ENCODE measurements at places on chromosomes 2 and 18.

DNA sequence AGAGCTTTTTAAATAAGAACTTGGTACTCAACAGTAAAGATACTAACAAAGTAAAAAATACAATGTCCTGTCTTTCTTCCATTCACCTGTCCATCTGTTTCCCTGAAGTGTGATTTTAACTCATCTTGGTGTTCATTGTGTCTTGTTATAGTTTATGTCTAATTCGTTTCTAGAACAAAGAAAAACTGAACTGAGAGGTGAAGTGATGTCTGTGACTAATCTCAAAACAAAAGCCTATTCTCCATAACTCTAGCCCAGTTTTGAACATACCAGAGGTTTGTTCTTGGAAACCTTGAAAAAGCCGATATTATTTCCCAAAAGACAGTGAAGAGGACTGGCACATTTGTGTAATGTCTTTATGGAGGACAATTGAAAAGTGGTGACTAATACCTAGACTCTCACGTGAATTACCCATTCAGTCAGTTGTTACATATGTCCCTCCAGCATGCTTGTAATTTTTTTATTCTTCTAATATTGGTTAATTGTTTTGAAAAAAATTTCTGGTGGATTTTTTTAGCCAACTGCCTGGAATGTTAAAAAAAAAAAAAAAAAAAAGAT, 725.8 kb downstream of the SATB2 start:
- DNase-seq, result no peak

GRCh38 chr2:54262015-54262765, 6.2 kb upstream of the TSPYL6 start:
- DNase-seq, result no peak

GRCh38 chr18:8668381-8668780, 37.0 kb upstream of the MTCL1 start:
- no peak for DNase-seq

DNA sequence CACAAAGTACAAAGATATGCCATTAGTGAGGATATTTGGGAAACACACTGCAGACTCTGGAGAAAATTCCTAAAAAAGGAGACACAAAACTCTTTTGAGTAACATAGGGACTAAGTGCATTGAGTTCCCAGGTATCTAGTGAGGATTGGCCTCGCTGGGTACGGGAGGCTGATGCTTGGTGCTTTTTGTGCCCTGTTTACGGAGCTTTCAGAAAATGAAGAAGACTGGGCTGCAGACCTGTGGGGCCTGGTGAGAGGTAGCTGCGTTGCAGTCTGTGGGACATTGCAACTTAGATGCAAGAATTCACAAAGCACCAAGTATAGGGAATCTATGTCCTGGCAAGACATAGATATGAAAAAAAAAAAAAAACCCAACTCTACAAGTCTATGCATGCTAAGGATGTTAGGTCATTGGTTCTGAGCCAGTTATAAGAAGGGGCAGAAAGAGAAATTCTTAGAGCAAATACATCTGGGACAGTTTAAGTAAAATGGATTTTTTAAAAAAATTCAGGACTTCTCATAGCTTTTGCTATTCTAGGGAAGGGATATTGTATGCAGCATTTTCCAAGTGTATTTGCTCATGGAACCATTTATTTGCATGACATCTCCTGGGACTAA, 156.0 kb downstream of the SLC4A3 start:
- DNase-seq, result no peak

- no peak for DNase-seq
These were observed 100.5 kb upstream of the UNC80 start for GRCh38 chr2:209671020-209671680.

- no peak for DNase-seq
These were observed 216.8 kb upstream of the MYT1L start for GRCh38 chr2:2547911-2548310.

DNA sequence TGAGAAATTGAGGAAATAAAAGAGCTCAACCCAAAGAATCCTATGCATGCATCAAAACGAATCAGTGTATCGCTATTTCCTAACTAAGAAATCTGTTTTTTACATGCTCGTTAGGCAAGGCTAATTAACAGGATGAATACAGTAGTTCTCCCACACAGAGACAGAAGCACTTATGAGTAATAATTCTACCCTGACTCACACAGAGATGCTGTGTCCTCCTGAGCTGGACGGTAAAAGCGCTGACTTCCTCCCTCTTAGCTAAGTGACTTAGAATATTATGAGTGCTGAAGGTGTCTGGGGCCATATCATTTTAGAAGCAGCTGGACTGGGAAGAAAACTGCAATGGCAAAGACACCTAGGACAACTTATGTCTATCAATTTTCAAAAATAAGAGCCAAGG, 18.5 kb downstream of the PLEKHM3 start:
- DNase-seq, result no peak

GRCh38 chr18:44601447-44601846, 79.2 kb upstream of the SETBP1 start:
- no peak for DNase-seq

DNA sequence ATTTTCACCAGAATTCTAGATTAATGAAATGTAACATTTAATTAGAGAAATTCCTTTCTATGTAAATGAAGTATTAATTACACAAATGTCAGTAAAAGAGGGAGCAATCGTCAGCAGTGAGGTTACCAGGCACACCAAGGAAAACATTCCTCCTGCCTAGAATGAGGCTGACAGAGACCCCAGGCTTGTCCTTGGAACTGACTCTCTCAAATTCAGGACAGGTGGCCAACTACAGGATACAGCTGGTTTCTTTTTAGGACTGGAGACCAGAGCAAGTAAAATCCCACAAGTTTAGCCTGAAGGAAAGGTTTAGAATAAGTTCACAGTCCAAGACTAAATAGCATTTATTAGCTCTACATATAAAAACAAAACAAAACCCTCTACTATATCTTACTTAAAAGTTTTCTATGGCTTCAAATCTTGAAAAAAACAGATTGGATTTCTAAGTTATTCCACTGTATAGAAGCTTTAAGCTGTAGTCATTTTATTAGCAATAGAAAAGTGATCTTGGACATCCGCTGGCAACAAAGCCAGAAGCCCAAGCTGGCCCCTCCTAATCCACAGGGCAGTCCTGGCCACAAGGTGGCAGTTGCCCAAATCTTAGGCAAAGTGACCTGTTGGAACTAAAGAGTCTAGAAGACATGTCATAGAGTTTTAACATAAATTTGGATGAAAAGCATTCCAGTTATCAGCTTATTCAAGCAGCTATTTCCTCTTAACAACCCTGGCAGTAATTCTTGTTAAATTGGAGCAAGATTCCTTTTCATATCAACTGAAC, 81.0 kb downstream of the SP3 start:
- DNase-seq, result peak; percentile 4

DNA sequence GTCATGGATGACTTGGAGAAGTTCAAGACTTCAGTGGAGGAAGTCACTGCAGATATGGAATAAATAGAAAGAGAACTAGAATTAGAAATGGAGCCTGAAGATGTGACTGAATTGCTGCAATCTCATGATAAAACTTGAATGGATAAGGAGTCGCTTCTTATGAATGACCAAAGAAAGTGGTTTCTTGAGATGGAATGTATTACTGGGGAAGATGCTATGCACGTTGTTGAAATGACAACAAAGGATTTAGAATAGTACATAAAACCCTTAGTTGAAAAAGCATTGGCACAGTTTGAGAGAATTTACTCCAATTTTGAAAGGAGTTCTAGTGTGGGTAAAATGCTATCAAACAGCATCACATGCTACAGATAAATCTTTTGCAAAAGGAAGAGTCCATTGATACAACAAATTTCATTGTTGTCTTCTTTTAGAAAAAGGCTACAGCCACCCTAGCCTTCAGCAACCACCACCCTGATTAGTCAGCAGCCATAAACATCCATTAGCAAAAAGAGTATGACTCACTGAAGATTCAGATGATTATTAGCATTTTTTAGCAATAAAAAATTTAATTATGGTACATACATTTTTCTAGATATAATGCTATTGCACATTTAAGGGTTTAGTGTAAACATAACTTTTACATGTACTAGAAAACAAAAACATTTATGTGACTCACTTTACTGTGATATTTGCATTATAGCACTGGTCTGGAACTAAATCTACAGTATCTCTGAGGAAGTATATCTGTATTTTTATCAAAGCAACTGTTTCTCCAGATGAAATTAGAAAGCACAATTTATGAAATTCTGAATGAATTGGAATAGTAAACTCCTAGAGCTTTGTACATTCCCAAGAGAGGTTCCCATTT, 110.5 kb upstream of the TACR1 start:
- no peak for DNase-seq

GRCh38 chr2:123566291-123566946, 458.7 kb upstream of the CNTNAP5 start:
- no peak for DNase-seq

GRCh38 chr18:58871514-58872420, 7.1 kb downstream of the ZNF532 start:
- DNase-seq, result no peak

GRCh38 chr2:70182689-70183088, 8.1 kb downstream of the C2orf42 start:
- DNase-seq, result no peak

DNA sequence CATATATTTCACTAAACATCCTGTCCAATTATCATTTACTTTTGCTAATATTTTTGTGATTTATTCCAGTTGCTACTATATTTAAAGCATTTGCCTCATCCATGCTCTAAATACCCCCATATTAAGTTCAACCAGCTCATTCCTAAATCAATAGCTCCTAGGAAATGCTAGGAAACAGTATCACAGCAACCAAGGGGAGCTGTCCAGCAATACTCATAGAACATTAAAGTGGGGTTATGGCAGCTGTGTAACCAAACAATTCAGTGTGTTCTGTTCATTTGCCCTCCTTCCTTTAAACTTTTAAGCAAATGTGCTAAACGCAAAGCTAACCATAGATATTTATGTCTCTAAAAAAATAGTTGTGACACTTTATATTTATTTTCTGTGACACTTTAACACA, 41.1 kb downstream of the ACVR1C start:
- peak; percentile 90 for DNase-seq

GRCh38 chr18:54671291-54671881, 80.3 kb downstream of the DYNAP start:
- peak; percentile 42 for DNase-seq

GRCh38 chr2:199336546-199336945, 121.2 kb downstream of the SATB2 start:
- no peak for DNase-seq

GRCh38 chr2:180690611-180691010, 289.8 kb upstream of the UBE2E3 start:
- DNase-seq, result no peak

DNA sequence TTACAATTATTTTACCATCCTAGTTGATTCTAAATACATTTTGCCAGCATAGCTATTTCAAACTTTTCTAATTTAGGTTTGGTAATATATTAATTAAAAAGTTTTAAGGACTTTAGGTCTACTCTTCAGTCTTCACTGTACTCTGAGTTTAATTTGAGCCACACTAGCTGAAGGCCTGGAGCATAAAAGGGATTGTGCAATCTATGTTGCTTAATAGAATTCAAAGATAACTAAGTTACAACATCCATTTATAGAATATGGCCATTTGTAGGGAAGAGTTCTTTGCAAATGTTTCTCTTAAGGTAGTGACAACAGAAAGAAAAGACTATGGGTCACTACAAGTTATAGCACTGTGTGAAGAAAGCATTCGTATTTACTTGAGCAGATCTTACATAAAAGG, 702.2 kb upstream of the NRXN1 start:
- no peak for DNase-seq

GRCh38 chr18:35467624-35468016, 30.1 kb downstream of the INO80C start:
- peak; percentile 46 for DNase-seq
